ENCODE measurements at places on chromosomes 1 and 21.

DNA sequence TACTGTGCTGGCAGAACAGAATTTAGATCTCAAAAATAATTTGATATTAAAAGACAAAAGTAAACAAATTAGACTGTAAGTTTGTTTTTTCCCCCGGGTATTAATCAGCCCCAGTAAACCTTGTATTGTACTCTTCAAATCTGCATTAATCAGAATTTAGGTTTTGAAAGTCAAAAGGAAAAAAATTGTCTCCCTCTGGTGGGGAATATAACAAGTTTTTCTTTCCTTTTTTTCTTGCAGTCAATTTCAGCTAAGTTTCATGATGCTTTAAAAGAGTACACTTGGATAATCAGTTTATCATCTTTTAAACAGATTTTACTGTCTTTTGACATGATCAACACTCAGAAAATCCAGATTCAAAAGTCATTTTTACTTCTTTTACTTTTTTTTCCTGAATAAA is 134.5 kb upstream of the PKN2 start:
- DNase-seq: no peak

DNA sequence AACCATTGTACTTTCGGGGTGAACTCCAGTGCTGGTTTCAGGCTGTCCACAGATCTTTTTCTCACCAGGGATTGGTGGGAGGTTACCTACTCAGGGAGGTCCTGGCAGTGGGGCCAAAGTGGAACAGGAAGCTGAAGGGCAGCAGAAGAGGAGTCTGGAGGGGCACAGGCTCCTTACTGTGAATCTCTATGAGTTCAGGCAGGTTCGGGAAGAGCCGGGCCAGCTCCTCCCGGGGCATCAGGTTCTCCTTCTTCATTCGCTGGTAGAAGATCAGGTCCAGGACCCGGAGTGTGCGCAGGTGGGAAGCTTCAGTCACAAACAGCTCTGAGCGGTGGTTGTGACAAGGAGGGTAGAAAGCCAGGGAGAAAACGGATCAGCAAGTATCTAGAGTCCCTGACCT is 26.7 kb downstream of the LRRC71 start:
- no peak for DNase-seq

GRCh38 chr1:20546637-20547036 is 5.7 kb upstream of the FAM43B start:
- DNase-seq: no peak

DNA sequence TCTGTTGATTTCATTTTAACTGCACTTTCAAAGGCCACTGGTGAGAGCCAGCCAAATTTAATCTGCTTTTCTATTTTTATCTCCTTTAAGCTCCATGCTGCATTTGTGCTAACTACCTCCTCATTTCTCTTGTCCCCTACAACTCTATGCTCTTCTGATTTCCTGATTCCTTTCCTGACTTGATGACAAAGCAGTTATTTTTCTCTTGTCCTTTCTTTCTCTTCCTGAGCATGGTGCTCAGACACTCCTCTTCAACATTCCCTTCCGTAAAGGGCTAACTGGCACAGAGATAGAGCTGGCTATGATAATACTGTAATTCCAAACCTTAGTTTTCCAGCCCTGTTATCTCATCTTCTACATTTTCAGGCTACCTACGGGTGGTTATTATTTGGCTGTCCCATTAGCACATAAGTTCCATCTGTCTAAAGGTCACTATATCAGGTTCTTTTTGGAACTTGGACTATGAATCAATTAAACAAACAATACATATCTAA is 6.8 kb upstream of the BCAS2 start:
- no peak for DNase-seq

GRCh38 chr1:215082532-215083382 is at the start of gene KCNK2:
Gene KCNK2, plus strand, starts transcription at chr1:215082737. Its CDS starts 649 bp downstream, at chr1:215083386.
- peak; percentile 26 for DNase-seq

- DNase-seq: no peak
Measured at GRCh38 chr1:197600751-197601150, 174.5 kb downstream of the DENND1B start.

- no peak for DNase-seq
Measured at GRCh38 chr1:204115116-204115515, 36.7 kb downstream of the ETNK2 start.
